LHCN-M2 (cell line): ENCODE measurements at places on chromosomes 13 and 19. TPM values are rescaled to one million over a fixed set of nuclear protein-coding genes. Genes with fewer than 3 reads are reported as not detected.

DNA sequence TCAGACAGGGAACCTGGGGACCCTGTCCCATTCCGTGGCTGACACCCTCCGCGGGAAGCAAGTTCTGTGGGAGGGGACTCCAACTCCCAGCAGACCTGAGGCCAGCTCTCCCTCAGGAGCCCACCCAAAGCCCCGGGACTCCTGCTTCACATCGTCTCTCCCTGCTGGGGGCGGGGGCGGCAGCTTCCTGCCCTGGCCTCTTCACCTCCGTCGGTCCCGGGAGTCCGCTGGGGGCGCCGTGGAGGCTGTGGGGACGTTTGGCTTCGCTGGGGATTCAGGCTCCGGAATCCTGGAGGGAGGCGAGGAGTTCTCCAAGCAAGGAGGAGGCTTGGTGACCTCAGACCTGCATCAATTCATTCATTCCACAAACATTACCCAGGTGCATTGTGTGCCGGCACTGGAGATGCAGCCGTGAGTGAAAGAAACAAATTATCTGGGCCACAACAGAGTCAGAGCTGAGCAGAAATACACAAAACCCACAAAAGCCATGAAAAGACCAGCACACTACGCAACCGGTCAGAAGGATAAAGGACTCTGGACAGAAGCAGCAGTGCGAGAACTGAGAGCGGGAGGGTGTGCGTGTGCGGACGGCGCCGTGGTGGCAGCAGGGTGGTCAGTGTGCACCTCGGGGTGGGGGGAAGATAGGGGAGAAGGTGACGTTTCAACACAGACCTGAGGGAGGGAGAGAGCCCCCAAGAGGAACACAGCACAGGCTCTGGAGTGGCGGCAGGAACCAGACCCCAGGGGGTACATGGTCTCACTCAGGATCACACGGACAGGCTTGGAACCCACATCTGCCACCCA, 19.0 kb downstream of the EPS8L1 start:
- DNase-seq: no peak

LILRB1 gene
- not detected in 2 replicates for total RNA-seq

GRCh38 chr19:12453495-12453894, 12.7 kb upstream of the ZNF443 start:
- DNase-seq: no peak

RPS16 gene
- total RNA-seq: 159 and 209 TPM in 2 replicates

GRCh38 chr13:78841358-78841963, 182.5 kb upstream of the OBI1 start:
- no peak for DNase-seq

ATP4A gene
- not detected in 2 replicates for total RNA-seq

GRCh38 chr19:42286349-42287016, 15.4 kb upstream of the PRR19 start:
- DNase-seq: no peak
